Stimulated activated CD8-positive, alpha-beta memory T cell treated with anti-CD3 and anti-CD28 coated beads, Interleukin-4, amount 100 ng/mL, for 1 hour (primary cell): ENCODE measurements at places on chromosomes 1 and 21.

DNA sequence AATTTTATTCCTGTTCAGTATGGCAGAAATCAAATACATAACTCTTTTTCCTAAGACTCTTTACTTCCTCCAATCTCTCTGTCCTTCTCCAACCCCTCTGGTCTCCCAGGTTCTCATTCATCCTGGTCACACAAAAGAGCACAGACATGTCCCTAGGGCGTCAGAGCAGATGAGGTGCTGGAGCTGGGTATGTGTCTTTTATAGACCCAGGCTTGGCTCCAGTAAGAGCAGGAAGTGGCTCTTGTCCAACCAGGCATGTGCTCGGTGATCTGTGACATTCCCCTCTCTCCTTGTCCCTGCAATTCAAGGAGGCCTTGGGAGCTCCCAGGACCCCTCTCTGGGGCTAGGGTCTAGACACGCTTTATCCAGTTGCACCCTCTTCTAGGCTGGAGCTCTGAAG, 18.0 kb upstream of the LCE2D start:
- no peak for DNase-seq

GRCh38 chr1:45968941-45969666, 163.3 kb downstream of the PIK3R3 start:
- DNase-seq: no peak

DNA sequence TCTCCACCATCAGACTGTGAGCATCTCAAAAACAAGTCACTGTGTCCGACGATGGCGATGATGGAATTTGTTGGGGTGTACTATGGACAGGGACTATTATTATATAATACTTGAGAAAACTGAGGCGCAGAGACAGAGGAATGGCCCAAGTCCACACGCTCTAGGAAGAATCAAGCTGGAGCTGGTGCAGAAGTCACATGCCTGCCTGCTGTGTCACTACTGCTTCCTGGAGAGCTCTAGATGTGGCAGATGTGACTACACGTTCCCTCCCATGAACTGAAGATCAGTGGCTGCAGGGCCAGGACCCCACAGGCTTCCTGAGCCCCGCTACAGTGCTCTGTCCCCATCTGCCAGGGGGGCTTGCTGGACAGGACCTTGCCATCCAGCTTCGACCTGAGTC, 56.9 kb downstream of the TRABD2B start:
- DNase-seq: no peak

- DNase-seq: no peak
Observed at GRCh38 chr1:56617141-56617540, 28.0 kb upstream of the PRKAA2 start.

DNA sequence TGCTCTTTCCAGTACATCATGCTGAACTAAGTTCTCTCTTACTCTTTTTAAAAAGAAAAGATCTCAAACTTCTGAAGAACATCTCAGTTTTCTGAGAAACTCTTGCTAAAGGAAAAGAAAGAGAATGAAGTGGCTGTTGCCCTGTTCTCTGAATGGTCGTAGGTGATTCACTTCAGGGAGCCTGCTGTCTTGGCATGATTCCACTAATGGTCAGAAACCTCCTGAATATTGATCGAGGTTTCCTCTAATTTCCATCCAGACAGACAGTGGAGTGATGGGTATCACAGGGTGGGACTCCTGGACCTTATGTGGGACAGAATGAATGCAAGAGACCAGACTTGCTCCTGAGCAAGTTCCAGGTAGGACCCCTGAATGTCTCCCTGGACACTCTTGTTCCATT, 2.5 kb downstream of the FCRL2 start:
- DNase-seq: no peak

DNA sequence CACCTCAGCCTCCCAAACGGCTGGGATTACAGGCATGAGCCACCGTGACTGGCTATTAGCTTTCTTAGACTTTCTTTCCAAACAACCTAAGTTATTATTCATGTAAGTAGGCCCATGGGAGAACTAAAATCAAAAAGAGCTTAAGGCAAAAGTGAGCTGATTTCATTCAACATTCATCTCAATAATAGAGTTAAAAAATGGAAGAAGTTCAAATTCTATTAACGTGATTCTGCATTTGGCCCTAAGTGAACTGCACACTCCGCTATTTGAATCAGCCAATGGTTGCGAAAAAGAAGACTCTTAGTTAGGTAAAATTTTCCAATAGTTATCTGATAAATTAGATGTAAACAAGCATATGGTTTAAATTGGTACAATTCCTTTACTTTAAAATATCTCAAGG, 68.6 kb upstream of the WARS2 start:
- DNase-seq: no peak

- DNase-seq: no peak
Observed at GRCh38 chr21:31334648-31335121, 9.4 kb downstream of the TIAM1 start.

GRCh38 chr1:16900751-16901150, 5.0 kb downstream of the RNU1-2 start:
- no peak for DNase-seq

GRCh38 chr1:42657201-42657600, 1.0 kb upstream of the PPIH start:
- DNase-seq: no peak

DNA sequence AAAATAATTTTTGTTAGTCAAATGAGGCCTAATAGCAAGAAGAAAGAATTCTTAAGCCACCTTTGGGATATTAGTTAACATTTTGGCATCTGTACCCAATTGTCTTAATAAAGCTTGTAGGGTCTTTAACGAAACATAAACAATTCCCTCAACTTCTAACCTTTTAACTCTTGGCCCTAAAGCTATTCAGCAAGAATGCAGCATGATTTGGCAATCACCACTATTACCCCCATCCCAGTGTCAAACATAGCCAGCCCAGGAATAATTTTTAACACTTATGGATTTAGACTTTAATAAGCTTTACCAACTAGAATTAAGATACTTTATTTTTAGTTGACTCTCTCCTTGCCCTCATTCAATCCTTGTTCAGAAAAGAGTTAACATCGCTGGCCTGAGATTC, 2.5 kb upstream of the SLC16A4 start:
- DNase-seq: no peak

GRCh38 chr21:31186916-31187315, 148.6 kb upstream of the KRTAP19-8 start:
- DNase-seq: no peak

DNA sequence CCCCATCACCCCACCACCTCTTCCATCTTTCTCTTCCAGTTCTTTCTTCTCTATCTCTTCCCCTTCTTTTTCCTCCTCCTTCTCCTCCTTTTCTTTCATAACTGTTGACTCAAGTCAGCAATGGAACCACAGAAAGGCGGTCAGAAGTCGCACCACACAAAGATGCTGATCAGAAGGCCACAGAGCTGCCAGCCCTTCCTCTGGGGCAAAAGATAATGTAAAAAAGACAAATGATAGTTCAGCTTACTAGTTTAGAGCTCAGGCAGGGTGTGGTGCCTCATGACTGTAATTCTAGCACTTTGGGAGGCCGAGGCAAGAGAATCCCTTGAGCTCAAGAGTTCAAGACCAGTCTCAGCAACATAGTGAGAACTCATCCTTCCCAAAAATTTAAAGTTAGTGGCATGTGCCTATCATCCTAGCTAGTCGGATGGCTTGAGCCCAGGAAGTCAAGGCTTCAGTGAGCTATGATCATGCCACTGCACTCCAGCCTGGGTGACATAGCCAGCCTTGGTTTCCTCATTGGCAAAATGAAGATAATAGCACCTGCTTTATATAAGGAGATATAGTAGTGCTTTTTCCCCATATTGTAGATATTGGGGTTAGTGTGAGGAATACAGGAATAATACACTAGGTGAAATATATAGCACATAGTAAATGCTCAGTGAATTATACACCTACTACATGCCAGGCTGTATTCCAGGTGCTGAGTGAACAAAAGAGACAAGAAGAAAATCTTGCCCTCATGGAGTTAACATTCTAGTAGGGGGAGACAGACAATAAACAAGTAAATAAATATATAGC, 12.5 kb upstream of the IGSF3 start:
- no peak for DNase-seq

- DNase-seq: no peak
Observed at GRCh38 chr21:43273016-43273707, 104.4 kb downstream of the CRYAA start.

DNA sequence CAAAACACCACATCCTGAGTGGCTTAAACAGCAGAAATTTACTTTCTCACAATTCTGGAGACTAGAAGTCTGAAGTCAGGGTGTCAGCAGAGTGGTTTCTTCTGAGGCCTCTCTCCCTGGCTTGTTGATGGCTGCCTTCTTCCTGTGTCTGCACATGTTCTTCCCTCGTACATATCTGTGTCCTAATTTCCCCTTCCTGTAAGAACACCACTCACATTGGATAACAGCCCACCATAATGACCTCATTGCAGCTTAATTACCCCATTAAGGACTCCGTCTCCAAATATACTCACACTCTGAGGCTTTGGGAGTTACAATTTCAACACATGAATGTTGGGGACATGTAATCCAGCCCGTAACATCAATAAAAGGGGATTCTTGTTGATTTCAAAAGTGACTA, 23.4 kb downstream of the C8A start:
- no peak for DNase-seq

GRCh38 chr1:31978843-31979400, 34.7 kb upstream of the KHDRBS1 start:
- DNase-seq: no peak

- no peak for DNase-seq
Observed at GRCh38 chr1:55466921-55467320, 251.8 kb upstream of the USP24 start.
